ENCODE measurements at places on chromosomes 5 and 9.

DNA sequence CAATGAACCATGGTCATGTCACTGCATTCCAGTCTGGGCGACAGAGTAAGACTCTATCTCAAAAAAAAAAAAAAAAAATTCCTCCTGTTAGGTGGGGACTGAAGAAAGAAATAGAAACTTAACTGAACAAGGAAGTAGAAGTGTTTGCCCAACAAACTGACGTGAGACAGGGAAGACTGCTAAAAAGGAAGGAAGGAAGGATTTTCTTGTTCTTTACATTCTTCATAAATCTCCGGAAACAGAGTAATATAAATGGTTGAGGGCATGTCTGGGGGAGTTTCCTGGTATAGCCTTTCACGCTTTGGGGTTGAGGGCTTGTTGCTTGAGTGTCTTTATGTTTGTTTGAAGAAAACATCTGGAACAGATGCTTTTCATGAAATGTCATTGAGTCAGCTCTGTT, 3.1 kb downstream of the TOR1B start:
- DNase-seq: no peak

DNA sequence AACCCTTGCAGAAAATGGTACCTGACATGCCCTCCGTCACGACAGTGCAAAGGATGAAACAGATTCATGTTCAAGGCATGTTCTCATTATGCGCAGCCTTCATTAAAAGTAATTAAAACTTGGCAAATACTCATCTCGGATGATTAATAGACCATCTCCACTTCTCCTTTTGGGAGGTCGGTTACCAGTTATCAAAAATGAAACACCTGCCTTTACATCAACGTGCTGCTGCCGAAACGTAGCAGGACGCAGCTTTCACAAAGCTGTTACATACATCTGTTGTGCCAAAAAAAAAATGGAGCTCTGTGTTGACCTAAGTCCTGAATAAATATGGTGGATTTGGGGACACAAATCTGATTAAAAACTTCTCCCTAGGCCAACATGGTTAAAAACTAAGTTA, 75.7 kb downstream of the PTCH1 start:
- DNase-seq: no peak

- no peak for DNase-seq
These were observed 55.5 kb upstream of the FST start for GRCh38 chr5:53424686-53425615.

DNA sequence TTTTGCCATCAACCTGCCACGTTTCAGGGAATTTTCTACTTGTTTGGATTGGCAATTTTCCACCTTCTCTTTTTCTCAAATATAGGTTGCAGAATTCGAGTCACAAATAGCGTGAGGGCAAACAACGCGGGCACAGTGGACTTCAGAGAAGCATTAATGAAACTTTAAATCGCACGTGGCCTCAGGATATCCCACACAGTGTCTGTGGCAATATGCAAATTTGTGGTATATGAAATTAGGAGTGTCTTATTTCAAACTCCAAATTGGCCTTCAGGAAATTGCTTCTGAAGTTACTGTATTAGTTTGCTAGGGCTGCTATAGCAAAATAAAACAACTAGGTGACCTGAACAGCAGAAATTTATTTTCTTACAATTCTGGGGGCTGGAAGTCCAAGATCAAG, 91.2 kb downstream of the MTRR start:
- DNase-seq: no peak

Measured in ureter (tissue), 1 donor.